ENCODE measurements at places on chromosomes 16 and 17. TPM values are rescaled to one million over a fixed set of nuclear protein-coding genes. Genes with fewer than 3 reads are reported as not detected.

KRTAP4-7 gene
- polyA plus RNA-seq = not detected

MYH3 gene
- 0.78 TPM for polyA plus RNA-seq

UNC13D gene
- 31.5 TPM for polyA plus RNA-seq

NGFR gene
- not detected for polyA plus RNA-seq

IRF8 gene
- polyA plus RNA-seq = 712 TPM

ACSM2A gene
- not detected for polyA plus RNA-seq

KRTAP17-1 gene
- not detected for polyA plus RNA-seq

SRRM2 gene
- 55.2 TPM for polyA plus RNA-seq

WNT9B gene
- not detected for polyA plus RNA-seq

- H3K27ac ChIP-seq = no peak overlapping the region
- H3K4me3 ChIP-seq = no peak overlapping the region
These were observed 50.5 kb downstream of the PSMD12 start for GRCh38 chr17:67315865-67316264.

GRCh38 chr16:86761111-86762031, 183.0 kb downstream of the FOXL1 start:
- DNase-seq = peak; percentile 3
- H3K4me3 ChIP-seq = no peak overlapping the region
- no peaks in the 10 kb centered on the region for H3K36me3 ChIP-seq
- no peak overlapping the region for H3K27ac ChIP-seq

- no peak for DNase-seq
- no peak overlapping the region for H3K4me3 ChIP-seq
- no peak overlapping the region for H3K27ac ChIP-seq
- no peaks in the 10 kb centered on the region for H3K27me3 ChIP-seq
These were observed 9.6 kb upstream of the UQCRC2 start for GRCh38 chr16:21943571-21943970.

- no peaks in the 10 kb centered on the region for H3K36me3 ChIP-seq
- H3K27me3 ChIP-seq = no peaks in the 10 kb centered on the region
- H3K27ac ChIP-seq = no peak overlapping the region
- H3K4me1 ChIP-seq = peaks cover 35% of the 10 kb centered on the region
- H3K4me3 ChIP-seq = peak overlapping the region; percentile 67
These were observed 2.9 kb downstream of the PPM1D start for GRCh38 chr17:60602871-60603270.

DNA sequence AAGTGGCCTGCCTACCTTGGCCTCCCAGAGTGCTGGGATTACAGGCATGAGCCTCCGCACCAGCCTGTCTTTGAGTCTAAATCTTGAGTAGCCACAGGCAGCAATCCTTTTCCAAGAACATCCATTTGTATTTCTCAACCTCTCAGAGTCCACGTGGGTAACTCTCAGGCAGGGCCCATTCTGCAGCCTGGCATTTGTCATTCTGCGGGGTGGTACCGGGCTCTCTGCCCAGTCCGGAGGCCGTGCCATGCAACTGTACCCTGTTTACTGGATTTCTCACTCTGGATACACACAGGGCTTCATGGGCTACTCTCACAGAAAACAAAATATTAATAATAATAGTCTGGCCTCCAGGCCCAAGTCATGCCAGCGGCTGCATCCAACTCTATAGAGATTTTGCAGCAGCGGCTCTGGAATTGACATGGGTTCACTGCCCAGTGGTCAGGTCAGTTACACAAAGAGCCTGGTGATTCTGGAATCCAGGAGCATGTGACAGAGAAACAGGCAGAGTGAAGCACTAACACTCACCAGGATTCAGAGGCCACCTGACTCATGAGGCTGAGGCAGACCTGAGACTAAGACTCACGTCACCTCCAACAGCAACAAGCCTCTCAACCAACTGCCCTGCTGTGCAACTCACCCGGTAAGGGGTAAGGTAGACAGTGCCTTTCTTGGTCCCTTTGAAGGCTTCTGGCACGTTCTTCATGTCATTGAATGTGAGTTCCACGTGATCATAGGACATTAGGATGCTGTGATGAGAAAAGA, 4.0 kb downstream of the WBP2 start:
- H3K4me1 ChIP-seq = peaks cover 31% of the 10 kb centered on the region
- H3K27ac ChIP-seq = no peak overlapping the region
- H3K4me3 ChIP-seq = no peak overlapping the region
- peaks cover 4% of the 10 kb centered on the region for H3K36me3 ChIP-seq

DNA sequence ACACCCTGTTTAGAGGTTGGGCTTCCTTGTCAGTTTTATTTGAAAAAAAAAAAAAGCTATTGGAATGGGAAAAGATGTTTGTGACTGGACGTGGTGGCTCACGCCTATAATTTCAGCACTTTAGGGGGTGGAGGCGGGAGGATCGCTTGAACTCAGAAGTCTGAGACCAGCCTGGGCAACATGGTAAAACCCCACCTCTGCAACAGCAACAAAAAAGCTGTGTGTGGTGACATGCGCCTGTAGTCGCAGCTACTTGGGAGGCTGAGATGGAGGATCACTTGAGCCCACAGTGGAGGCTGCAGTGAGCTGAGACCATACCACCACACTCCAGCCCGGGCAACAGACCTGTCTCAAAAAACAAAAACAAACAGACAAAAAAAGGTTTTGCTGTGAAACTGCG, 66.1 kb upstream of the SIAH1 start:
- H3K36me3 ChIP-seq = no peaks in the 10 kb centered on the region
- no peak for DNase-seq
- H3K27ac ChIP-seq = no peak overlapping the region

- H3K4me1 ChIP-seq = peaks cover 15% of the 10 kb centered on the region
- H3K27me3 ChIP-seq = peaks cover 70% of the 10 kb centered on the region
- no peak overlapping the region for H3K27ac ChIP-seq
- no peaks in the 10 kb centered on the region for H3K36me3 ChIP-seq
These were observed 3.1 kb downstream of the FOXL1 start for GRCh38 chr16:86581458-86581857.

DNA sequence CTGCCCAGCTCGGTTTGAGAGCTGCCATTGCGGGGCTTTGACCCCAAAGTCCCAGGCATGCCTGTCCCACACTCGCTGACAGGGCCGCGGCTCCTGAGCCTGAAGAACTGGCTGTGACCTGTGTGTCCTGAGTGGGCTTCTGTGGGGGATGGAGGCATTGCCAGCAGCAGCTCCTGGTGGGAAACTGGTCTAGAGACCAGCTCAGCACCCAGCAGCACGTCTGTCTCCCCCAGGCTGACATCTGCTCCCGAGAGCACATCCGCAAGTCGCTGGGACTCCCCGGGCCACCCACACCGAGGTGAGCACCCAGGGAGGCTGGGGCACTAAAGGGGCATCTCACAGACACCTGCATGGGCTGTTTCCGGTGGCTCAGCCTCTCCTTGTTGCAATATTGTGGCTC, 13.4 kb downstream of the ENDOV start:
- H3K27ac ChIP-seq = no peak overlapping the region
- no peaks in the 10 kb centered on the region for H3K36me3 ChIP-seq
- DNase-seq = no peak
- peaks cover 20% of the 10 kb centered on the region for H3K4me1 ChIP-seq
- H3K4me3 ChIP-seq = no peak overlapping the region

DNA sequence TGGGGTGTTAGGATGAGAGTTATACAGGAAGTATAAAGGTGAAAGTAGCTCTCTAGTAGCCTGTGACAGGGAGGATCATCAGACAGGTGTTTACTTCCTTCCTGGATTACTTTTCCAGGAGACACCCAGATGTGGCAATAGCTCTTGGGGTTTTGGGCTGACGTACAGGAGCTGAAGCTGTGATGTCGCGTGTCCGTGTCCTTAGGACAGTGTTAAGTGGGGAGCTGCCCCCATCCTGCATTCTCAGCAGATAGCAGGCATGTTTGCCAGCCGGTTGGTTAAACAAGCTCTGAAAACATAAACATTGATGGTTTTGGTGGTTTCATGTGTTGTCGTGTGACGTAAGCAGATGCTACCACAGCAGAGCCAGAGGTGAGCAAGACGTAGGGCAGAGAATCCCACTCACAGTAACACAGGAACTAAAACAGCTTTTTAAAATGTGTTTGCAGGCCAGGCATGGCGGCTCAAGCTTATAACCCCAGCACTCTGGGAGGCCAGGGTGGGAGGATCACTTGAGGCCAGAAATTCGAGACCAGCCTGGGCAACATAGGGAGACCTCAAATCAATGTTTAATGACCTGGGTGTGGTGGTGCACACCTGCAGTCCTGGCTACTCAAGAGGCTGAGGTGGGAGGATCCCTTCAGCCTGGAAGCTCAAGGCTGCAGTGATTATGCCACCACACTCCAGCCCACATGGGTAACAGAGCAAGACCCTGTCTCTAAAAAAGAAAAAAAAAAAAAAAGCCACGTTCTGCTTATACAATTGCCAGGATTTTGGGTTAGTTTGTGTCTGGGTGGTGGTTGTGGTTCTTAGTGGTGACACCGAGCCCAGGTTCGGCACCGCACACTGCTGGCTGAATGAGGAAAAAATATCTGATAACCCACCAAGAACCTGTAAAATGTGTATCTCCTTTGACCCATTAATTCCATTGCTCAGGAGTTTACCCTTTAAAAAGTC, 18.2 kb upstream of the IL17C start:
- H3K27me3 ChIP-seq = no peaks in the 10 kb centered on the region
- no peak overlapping the region for H3K27ac ChIP-seq
- peaks cover 15% of the 10 kb centered on the region for H3K36me3 ChIP-seq
- H3K4me1 ChIP-seq = peaks cover 15% of the 10 kb centered on the region
- no peak overlapping the region for H3K4me3 ChIP-seq
- DNase-seq = no peak

DNA sequence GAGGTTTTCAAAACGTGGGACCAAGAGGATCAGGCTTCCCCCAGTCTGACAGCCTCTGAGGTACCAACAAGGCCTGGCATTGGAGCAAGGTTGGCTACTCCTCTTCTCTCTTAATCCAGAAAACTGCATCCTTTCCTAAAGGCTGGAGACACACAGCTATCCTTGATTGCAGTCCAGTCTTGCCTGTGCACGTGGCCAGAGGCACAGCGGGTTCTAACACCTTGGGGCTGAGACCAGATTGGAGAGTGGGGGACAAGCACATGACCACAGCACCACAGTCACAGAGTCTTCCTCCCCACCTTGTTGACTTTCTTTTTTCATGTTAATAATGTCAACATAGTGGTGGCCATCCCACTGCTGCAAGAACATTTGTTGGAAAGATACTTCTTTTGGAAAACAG, 46.9 kb downstream of the GNAO1 start:
- no peaks in the 10 kb centered on the region for H3K4me1 ChIP-seq
- H3K27me3 ChIP-seq = no peaks in the 10 kb centered on the region
- DNase-seq = no peak
- no peak overlapping the region for H3K27ac ChIP-seq
- H3K4me3 ChIP-seq = no peak overlapping the region

DNA sequence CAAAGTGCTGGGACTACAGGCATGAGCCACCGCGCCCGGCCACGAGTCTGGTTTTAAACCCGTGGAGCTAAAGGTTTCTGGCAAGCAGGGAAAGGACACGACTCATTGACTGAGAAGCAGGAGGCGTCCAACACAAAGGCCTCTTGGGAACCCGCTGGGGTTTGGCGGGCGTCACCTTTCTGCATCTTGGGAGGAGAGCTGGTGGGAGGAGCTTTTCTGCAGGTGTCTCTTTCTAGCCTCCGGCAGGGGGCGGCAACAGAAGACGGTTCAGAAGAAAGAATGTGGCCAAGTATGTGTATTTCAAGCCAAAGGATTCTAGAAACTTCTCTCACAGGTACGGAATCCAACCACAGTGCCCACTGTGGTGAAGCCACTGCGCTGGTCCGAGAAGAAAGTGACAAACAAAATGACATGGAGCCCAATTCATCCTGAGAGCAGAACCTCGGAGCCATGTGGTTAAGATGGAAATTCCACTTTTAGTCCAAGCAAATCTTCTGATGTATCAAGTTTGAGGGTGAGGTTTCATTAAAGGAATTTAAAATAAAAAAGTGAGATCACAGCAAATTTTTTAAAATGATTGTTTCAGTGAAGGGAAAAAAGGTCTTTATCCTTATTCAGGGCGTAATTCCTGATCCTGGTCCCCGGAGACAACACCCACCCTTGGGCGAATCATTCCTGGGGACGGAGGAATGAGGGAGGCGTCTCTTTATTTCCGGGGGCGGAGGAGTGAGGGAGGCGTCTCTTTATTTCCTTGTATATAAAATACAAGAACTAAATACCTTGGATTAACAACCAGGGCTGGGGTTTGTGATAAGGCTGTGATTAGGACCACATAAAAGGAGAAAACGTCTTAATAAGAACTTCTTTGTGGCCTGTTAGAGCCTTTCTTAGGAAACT, 97.6 kb downstream of the MRM3 start:
- no peaks in the 10 kb centered on the region for H3K36me3 ChIP-seq
- no peak overlapping the region for H3K27ac ChIP-seq
- H3K27me3 ChIP-seq = peaks cover 14% of the 10 kb centered on the region
- peaks cover 12% of the 10 kb centered on the region for H3K4me1 ChIP-seq
- peak; percentile 57 for DNase-seq

GRCh38 chr17:17557796-17558195, 33.7 kb downstream of the PEMT start:
- no peak for DNase-seq
- no peak overlapping the region for H3K27ac ChIP-seq
- peaks cover 13% of the 10 kb centered on the region for H3K4me1 ChIP-seq
- no peaks in the 10 kb centered on the region for H3K36me3 ChIP-seq
- H3K27me3 ChIP-seq = no peaks in the 10 kb centered on the region
- no peak overlapping the region for H3K4me3 ChIP-seq

DNA sequence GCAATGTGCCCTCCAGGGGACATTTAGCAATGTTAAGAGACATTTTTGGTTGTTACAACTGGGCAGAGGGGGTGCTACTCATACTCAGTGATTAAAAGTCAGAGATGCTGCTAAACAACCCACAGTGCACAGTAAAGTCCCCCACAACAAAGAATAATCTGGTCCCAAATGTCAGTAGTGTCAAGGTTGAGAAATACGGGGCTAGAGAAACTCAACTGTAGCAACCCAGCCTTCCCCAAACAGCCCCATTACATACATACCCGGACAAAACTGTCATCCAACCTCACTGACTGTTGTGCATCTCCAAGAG, 20.4 kb downstream of the DNAJC7 start:
- no peak for DNase-seq
- H3K36me3 ChIP-seq = peaks cover 9% of the 10 kb centered on the region

DNA sequence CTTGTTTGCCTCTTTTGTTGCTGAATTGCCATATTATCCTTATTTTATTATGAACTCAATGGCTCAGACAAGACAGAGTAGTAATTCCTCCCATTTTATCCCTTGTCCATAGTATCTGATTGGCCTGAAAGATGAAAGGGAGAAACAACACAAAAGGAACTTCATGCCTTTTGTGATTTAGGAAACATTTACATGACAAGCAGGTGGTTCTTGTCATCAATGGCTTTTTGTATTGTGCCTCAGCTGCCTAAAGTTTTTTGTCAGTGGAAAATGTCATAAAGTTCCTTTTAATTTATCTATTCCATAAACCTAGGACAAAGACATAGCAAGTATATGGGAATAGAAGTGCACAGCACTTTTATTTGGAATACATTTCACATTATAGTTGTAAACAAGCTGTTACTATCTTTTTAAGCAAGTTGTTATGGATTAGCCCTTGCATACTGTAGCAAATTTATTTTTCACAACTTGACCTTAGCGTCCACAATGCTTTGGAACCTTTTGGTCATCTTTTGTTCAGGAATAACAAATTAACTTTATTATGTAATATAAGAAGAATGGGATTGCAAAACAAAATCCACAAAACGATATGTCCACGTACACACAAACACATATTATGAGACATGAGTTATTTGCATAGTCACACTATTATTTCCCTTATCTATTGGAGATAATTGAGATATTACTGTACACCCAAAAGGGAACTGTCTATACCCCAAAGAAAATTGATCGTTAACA, 12.4 kb upstream of the MPHOSPH6 start:
- no peaks in the 10 kb centered on the region for H3K4me1 ChIP-seq
- H3K36me3 ChIP-seq = no peaks in the 10 kb centered on the region
- no peak for DNase-seq
- peaks cover 48% of the 10 kb centered on the region for H3K27me3 ChIP-seq
- H3K4me3 ChIP-seq = no peak overlapping the region
- no peak overlapping the region for H3K27ac ChIP-seq
